ENCODE measurements at places on chromosomes 11 and 22.
A peak's percentile ranks its signal among the peaks of the same experiment; 100 is the strongest.

- DNase-seq: no peak
These were observed 10.7 kb downstream of the RAG1 start for GRCh38 chr11:36578458-36578857.

DNA sequence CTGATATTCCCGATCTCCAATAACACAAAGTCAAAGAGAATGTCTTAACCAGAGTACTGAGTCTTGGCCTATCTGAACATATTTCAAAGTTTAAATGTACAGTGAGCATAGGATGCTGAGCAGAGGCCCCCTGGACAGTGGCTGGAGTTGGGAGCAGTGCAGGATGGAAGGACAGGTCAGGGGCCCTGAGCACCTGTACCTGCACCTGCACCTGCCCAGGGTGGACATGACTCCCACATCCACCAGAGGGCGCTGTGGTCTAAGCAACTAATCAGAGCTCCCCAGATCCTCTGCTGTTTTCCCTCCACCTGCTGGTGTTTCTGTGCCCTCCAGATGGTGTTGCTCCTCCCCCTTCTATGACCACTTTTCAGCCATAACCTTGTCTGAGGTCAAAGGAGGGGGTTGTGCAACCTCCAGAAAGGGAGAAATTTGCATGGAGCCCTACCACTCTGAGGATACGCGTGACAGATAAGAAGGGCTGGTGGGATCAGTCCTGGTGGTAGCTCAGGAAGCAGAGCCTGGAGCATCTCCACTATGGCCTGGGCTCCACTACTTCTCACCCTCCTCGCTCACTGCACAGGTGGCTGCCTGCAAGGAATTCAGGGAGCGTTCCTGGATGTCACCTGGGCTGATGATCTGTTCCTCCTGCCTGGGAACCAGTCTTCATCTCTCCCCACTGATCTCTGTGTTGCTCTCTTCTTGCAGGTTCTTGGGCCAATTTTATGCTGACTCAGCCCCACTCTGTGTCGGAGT, 49.1 kb upstream of the VPREB1 start:
- DNase-seq: peak; percentile 72

- DNase-seq: no peak
These were observed 24.5 kb upstream of the MMP8 start for GRCh38 chr11:102749101-102749722.

- no peak for DNase-seq
These were observed 19.9 kb upstream of the SCN3B start for GRCh38 chr11:123674297-123674696.

DNA sequence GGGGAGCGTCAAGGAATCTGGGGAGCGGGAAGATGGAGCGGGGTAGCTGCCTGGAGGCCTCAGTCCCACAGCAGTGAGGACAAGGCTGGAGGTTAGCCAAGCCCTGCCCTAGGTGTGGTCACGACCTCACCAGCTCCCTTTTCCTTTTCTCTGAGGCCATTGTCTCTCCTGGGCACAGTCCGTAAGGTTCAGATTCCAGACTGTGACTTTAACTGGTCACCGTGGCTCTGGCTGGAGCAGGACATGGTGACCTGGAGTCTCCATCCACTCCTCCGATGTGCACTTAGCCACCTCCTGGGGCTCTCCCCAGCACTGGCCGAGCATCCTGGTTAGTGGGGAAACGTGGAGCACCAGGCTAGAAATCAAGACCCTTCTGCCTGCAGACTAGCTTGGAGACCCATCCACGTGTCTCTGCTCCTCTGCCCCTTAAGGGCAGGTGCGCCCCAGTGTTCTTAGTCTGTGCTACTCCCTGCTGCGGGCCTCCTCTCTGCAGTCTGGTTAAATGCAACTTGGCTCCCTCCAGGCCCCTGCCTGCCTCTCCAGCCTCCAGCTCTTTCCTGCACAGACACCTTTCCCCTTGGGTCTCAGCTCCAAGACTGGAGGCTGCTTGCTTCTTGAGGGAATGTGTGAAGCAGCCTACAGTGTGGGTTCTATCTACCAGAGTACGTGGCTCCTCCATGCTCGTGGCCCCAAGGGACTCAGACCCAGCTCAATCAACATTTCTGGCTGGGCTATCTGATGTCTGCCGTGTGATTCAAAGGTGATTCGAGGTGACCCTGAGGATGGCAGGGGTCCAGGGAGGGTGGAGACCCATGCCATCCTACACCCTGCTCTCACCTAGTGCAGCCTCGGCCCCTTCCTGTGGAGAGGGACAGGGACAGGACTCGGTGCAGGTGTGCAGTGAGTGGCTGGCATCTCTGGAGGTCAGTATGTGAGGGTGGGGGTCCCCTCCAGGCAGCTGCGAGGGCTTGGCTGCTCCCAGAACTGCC, 5.2 kb downstream of the SLC25A1 start:
- no peak for DNase-seq

GRCh38 chr22:38835888-38836301, 7.9 kb downstream of the NPTXR start:
- no peak for DNase-seq

DNA sequence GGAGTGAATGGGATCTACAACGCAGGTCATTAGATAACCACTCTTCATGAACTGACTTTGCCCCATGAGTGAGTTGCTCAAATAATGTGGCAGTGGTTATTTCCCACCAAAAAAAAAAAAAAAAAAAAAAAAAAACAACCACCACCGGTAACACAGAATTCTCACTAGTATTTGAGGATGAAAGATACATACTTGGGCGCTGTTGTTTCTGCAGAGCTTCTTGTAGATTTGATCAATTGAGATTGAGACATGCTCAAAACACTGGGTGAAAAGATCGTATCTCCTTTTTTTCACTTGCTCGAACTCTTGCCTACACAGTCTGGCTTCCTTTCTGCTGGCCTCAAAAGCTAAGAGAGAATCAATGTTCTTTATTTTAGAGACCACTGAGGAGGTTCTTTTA, 44.1 kb downstream of the FAM118A start:
- DNase-seq: no peak

- no peak for DNase-seq
These were observed 56.5 kb upstream of the AMPD3 start for GRCh38 chr11:10398525-10398924.

- no peak for DNase-seq
These were observed 43.3 kb downstream of the SESN3 start for GRCh38 chr11:95187723-95188122.

GRCh38 chr11:12376259-12377081, 901 bp upstream of the PARVA start:
- no peak for DNase-seq

DNA sequence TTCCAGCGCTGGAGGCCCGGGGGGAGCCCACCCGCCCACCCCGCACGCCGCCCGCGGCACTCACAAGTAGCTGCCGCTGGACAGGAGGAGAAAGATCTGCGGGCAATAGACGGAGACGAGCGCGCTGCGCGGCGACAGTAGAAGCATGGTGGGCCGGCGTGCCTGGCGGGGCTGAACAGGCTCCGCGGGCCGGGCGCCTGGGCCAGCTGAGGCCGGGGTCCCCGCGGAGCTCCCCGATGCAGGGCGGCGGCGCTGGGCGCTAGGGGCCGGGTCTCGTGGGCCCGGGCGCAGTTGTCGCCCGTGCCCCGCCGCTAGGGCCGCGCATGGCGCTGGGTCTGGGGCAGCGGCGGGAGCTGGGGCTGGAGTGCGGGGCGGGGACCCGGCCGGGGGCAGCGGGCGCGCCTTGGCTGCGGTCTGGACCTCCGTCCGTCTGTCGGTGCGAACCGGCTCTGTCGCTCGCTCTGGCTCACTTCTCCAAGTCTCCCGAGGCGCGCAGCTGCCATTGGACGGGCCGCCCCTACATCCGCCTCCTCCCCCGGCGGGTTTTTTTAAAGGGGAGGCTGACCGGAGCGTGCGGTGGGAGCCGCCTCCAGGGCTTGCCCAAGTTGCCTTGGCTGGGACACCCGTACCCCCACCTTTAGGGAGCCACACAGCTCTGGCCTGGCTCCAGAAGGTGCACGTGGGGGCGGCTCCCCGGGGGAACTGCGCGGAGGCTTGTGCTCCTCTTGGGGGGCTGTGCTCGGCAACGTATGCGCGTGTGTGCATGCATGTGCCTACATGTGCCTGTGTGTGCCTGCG, 4.7 kb downstream of the WNT7B start:
- DNase-seq: no peak

DNA sequence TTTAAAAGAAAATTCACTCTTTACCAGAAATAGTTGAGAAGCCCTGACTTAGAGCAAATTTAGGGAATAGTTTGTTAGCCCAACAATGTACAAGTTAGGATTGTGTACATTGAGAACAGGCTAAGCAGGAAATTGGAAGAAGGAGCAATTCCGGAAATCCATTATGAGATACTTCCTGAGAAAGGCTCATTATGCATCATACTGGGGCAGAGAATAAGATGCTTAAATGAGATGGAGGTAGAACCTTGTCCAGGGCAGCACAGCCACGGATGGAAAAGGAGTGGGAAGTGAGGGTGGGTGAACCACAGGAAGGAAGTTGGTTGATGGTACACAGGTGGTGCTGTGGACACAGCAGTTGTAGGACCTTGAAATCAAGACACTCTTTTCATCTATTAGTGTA, 180.2 kb downstream of the PGR start:
- DNase-seq: no peak

DNA sequence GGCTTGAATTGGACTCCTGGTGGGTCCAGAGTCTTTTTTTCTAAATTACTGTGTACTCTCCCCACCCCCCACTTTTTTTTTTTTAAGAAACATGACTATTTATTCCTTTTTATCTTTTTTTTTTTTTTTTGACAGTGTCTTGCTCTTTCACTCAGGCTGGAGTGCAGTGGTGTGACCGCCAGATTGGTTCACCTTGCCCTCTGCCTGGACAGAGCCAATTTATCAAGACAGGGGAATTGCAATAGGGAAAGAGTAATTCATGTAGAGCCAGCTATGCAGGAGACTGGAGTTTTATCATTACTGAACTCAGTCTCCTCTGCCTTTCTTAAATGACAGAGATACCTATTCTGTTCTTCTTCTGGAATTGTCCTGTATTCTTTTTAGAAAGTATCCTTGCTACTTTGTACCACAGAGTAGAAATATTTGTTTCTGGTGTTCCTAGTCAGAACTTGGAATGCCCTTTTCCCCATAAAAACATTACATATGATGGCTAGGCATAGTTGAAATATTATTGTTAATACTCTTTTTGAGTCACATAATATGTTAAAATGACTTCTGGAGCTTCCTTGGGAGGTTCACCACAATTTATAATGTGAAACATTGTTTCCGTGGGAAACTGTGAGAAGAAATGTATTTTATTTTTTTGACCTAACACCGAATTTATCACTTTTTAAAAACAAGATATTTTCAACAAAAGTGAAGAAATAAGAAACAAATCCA, 95.6 kb downstream of the UVRAG start:
- no peak for DNase-seq

DNA sequence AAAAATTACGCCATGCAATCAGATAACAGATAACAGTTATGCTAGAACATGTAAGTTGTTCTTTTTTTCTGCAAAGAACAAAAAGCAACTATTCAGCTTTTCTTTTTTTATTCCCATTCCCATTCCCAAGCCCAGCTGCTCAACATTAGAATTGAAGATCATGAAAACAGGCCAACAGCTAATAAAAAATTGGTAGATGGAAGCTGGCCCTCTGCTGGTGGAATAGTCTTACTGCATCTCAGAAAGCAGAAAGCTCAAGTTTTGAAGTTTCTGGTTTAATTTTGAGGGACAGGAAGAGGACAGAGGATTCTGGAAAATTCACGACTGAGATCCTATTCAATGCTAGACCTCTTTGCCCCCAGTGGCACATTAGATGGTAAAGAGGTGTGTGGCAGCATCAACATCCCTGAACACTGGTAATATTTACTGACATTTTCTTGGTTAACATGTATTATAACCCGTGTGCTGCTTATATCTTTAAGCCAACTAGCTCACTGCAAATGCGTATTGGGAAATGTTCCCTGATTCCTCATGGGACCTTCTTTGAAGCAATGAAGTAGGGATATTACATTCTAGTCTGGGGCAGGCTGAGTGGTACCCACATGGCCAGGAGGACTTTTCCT, 591.2 kb downstream of the OPCML start:
- no peak for DNase-seq

- DNase-seq: no peak
These were observed 23.3 kb upstream of the SERPIND1 start for GRCh38 chr22:20750461-20751184.
